ENCODE measurements at places on chromosomes 5 and 9.

DNA sequence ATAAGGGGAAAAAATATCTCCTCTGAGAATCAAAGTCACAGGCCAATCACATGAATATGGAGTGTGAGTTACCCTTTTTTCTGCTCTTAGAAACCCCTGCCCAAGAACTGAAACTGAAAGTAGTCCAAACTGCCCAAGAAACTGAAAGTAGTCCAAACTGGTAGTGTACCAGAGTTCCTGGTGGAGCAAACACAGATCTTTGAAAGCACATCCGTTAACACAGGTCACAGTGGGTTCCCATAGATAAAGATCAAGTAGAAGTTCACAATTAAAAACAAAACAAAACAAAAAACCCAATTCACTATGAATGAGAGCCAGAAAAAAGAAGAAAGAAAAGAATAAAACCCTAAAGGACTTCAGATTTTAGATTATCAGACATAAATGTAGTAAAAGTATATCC lies 332.4 kb upstream of the EFNA5 start:
- no peak overlapping the region for H3K27ac ChIP-seq
- peaks cover 12% of the 10 kb centered on the region for H3K4me1 ChIP-seq
- H3K36me3 ChIP-seq, result no peaks in the 10 kb centered on the region
- no peaks in the 10 kb centered on the region for H3K27me3 ChIP-seq
- peak; percentile 10 for DNase-seq

GRCh38 chr9:136153381-136154065 lies 34.8 kb upstream of the TMEM250 start:
- H3K36me3 ChIP-seq, result no peaks in the 10 kb centered on the region
- H3K4me1 ChIP-seq, result no peaks in the 10 kb centered on the region
- H3K27ac ChIP-seq, result no peak overlapping the region
- no peaks in the 10 kb centered on the region for H3K27me3 ChIP-seq

DNA sequence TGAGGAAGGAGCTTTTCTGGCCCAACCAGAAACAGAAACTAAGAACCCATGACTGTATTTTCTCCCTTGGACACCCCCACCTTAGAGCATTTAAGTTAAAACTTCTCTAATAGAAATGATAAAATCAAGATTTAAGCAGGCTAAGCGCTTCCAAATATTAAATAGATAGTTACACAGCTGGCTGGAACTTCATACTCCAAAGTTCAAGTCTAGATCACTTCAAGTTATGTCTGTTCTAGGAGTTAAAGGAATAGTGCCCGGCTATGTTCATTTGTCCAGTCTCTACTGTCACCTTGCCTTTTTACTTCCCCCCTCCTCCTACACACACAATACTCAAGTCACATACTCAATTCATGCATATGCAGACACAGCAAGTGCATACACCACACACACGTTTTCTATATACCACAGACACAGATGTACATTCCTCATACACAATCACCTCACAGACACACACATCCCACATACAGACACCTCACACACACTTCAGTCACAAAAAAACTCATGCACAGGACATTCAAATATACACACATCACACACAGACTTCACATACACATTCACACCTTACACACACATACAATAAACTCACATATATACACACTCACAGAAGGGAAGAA lies 237.7 kb downstream of the PDE4D start:
- no peak overlapping the region for H3K27ac ChIP-seq
- DNase-seq, result no peak
- no peaks in the 10 kb centered on the region for H3K4me1 ChIP-seq
- no peaks in the 10 kb centered on the region for H3K27me3 ChIP-seq
- H3K36me3 ChIP-seq, result no peaks in the 10 kb centered on the region
- H3K4me3 ChIP-seq, result no peak overlapping the region

- DNase-seq, result no peak
- H3K27ac ChIP-seq, result no peak overlapping the region
- H3K36me3 ChIP-seq, result no peaks in the 10 kb centered on the region
- no peaks in the 10 kb centered on the region for H3K27me3 ChIP-seq
- H3K4me3 ChIP-seq, result no peak overlapping the region
Observed at GRCh38 chr9:101119206-101119819, 90.8 kb downstream of the PLPPR1 start.

DNA sequence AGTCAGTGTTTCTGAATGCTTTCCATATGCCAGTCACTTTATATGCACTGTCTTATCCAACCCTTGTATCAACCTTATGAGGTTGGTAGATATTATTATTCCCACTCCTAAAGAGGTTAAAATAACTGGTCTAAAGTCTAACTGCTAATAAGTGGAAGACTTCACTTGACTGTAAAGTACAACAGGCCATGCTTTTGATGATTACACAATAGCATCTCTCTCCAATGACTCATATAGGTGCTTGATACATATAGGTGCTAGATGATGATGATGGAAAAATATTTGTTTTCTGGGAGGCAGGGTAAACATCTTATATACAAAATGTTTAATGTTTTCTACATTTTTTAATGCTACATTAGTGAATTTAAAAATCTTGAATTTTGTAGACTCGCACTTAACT lies 75.9 kb upstream of the NR3C1 start:
- no peaks in the 10 kb centered on the region for H3K4me1 ChIP-seq
- H3K36me3 ChIP-seq, result no peaks in the 10 kb centered on the region
- DNase-seq, result no peak
- H3K27ac ChIP-seq, result no peak overlapping the region

DNA sequence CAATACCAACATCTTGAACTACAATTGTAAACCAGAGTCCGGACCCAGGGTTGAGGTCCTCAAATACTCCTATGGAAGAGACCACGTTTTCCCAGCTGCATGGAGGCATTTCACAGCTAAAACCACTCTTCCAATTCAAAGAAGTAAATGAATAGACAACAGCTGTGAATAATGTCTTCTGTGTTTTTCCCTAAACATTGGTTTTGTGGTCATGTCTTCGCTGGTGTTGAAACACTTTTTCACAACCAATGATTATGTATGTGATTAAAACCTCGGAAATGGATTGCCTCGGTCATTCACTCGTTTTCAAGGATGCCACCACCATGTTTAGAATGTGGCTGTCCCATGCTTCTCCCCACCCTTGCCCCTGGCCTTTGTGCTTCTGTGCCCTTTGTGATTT lies 9.4 kb upstream of the TENT4A start:
- no peaks in the 10 kb centered on the region for H3K36me3 ChIP-seq
- H3K27me3 ChIP-seq, result no peaks in the 10 kb centered on the region
- H3K4me1 ChIP-seq, result no peaks in the 10 kb centered on the region
- DNase-seq, result no peak

- no peaks in the 10 kb centered on the region for H3K36me3 ChIP-seq
- H3K4me1 ChIP-seq, result no peaks in the 10 kb centered on the region
- no peak overlapping the region for H3K27ac ChIP-seq
- H3K4me3 ChIP-seq, result no peak overlapping the region
Observed at GRCh38 chr5:148020257-148020988, 43.4 kb upstream of the SPINK5 start.

DNA sequence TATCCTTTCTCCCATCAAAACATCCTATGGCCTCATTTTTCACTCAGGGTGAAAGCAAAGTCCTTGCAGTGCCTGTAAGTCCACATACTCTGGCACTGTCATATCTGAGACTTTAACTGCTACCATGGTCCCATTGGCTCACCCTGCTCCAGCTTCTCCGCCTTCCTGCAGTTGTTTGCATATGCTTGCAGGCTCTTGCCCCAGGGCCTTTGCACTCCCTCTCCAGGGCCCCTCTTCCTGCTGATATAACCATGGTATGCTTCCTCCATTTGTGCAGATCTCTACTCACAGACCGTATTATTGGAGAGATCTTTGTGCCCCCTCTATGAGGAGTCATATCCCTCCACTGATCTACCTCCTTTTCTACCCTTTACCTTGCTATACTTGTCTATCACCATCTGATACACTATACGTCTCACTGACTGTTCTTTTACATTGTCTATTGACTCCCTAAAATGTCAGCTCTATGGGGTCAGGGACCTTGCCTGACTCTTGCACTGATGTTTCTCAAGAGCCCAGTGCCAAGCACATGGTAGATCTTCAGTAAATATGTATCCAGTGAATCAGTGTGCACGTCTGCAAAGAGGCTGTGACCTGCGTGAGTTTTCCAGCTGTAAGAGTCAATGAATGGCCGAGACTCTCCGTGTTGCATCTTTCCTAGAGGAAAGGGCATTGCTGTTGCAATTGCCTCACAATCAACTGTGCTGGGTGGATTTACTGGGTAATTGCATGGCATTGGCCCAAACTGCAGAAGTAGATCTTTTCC lies 81.7 kb upstream of the CPEB4 start:
- H3K27ac ChIP-seq, result no peak overlapping the region
- no peak for DNase-seq
- no peak overlapping the region for H3K4me3 ChIP-seq
- H3K36me3 ChIP-seq, result no peaks in the 10 kb centered on the region

- no peaks in the 10 kb centered on the region for H3K27me3 ChIP-seq
- H3K4me3 ChIP-seq, result no peak overlapping the region
- DNase-seq, result no peak
- H3K27ac ChIP-seq, result no peak overlapping the region
- no peaks in the 10 kb centered on the region for H3K4me1 ChIP-seq
Observed at GRCh38 chr9:27258662-27259061, 38.3 kb downstream of the EQTN start.

- H3K36me3 ChIP-seq, result no peaks in the 10 kb centered on the region
- no peak overlapping the region for H3K27ac ChIP-seq
- no peaks in the 10 kb centered on the region for H3K27me3 ChIP-seq
Observed at GRCh38 chr9:4748612-4749011, 7.6 kb upstream of the AK3 start.

- no peaks in the 10 kb centered on the region for H3K4me1 ChIP-seq
- no peak overlapping the region for H3K4me3 ChIP-seq
- H3K27ac ChIP-seq, result no peak overlapping the region
- DNase-seq, result no peak
Observed at GRCh38 chr5:42035526-42035925, 110.4 kb downstream of the FBXO4 start.

DNA sequence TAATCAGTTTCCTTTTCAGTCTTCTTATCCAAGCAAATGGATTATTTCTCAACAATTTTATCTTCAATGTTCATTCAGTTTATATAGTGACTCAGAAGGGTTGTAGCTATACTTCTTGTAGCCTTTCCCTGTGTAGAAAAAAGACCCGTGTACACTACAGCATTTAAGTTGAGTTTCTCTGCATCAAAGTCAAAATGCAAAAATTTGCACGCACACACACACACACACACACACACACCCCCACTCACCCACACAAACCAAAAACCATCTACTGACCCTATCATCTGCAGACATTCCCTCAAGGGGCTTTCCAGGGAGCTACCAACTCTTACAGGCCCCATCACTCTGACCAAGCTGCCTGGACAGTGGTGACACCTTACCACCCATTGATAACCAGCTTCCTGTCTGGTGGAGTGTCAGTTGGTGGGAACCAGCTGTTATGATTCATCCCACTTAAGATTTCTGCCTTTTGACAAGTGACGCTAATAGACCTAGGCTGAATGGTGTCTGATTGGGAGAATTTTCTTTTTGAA lies 12.2 kb upstream of the ELL2 start:
- DNase-seq, result no peak
- H3K4me3 ChIP-seq, result no peak overlapping the region
- no peaks in the 10 kb centered on the region for H3K27me3 ChIP-seq

DNA sequence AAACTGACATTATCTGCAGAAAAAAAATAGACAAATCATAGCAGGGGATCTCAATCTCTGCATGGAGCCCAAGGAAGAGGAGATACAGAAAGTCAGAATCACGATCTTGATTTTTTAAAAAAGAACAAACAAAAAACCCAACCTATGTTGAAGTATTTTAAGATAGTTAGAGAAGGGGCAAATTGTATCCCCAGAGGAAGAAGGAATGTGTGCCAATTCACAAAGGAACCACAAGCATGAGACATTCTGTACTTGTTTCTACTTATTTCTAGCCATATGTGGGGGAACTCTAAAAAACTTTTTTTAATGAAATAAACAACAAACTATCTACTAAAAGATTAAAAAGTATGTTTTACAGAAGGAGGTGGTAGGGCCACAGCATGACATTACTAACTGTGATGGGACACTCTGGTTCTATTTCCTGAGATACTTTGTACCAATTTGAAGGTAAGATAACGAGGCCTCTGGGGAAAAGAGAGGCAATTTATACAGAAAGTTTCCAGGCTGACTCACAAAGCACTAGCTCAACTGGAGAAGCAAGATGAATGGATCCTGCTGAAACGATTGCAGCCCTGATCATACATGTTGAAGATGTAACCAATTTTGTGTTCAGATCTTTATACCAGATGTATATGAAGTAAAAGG lies 22.5 kb downstream of the RANBP3L start:
- H3K27ac ChIP-seq, result no peak overlapping the region
- H3K36me3 ChIP-seq, result no peaks in the 10 kb centered on the region
- H3K27me3 ChIP-seq, result no peaks in the 10 kb centered on the region

DNA sequence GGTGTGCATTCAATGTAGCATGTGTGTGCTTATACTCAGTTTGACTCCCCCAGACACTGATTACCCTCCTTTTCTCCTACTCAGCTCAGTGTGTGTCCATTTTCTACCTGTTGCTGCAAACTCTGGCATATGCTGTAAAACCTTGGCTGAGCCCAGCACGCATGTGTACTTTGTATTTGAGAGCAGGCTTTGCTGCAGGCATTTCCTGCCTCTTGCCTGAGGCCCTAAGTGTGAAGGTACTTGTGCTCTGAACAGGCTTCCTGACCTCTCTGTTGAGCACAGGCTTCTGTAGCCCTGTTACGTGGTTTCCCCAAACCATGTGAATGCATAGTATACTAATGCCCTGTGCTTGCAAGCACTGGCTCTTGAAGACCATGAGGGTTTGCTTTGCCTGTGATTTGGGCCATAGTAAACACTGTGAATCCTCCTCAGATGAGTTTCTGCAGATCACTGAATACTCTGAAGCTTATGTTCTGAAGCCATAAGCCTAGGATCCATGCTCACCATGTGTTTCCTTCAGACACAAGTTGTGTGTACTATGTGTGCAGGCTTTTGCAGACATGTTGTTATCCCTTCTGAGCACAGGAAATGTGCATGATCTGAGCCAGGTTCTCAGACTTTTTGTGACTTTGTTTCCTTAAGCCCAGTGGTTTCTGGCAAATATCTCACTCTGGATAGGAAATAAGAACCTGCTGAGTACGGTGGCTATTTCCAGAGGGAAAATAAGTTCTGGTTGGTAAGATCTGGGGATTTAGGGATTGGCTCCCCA lies 124.9 kb upstream of the RUSC2 start:
- H3K4me3 ChIP-seq, result no peak overlapping the region
- H3K27me3 ChIP-seq, result no peaks in the 10 kb centered on the region
- H3K27ac ChIP-seq, result no peak overlapping the region
- no peaks in the 10 kb centered on the region for H3K36me3 ChIP-seq
- H3K4me1 ChIP-seq, result no peaks in the 10 kb centered on the region

GRCh38 chr5:168881427-168882149 lies 302.4 kb upstream of the PANK3 start:
- H3K4me3 ChIP-seq, result no peak overlapping the region
- DNase-seq, result no peak
- H3K27me3 ChIP-seq, result no peaks in the 10 kb centered on the region
- H3K4me1 ChIP-seq, result no peaks in the 10 kb centered on the region
- H3K27ac ChIP-seq, result no peak overlapping the region

DNA sequence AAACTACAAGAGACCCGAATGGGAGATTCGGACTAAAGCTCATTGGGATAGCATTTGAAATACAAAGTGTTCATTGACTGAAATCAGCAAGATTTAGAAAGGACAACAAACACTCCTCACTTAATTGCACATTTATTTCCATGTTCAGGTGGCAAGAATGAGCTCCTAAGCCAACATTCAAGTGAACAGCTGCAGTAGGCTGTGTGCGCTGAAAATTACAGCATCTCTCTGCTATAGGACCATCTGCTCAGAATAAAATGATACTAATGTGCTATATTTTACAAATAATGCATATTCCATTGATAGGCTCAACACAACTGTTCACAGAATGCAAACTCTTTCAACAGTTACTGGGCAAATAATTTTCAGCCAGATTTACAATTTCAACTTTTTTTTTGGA lies 61.8 kb downstream of the ELAVL2 start:
- H3K4me1 ChIP-seq, result no peaks in the 10 kb centered on the region
- no peak overlapping the region for H3K4me3 ChIP-seq
- no peaks in the 10 kb centered on the region for H3K36me3 ChIP-seq
- no peak overlapping the region for H3K27ac ChIP-seq

Measured in CD4-positive, alpha-beta memory T cell (primary cell).